Astrocyte (in vitro differentiated cells and primary cell): ENCODE measurements at places on chromosomes 6 and 20. TPM values are rescaled to one million over a fixed set of nuclear protein-coding genes. Genes with fewer than 3 reads are reported as not detected.
A peak's percentile ranks its signal among the peaks of the same experiment; 100 is the strongest.

The BMP6 gene
- total RNA-seq, result 2.2 and 2.8 TPM in 2 replicates

The MOG gene
- total RNA-seq, result not detected in 2 replicates

The DUSP15 gene
- total RNA-seq, result 1.2 and 3.1 TPM in 2 replicates

The E2F1 gene
- 1.6 and 2.3 TPM in 2 replicates for total RNA-seq

The SLC25A27 gene
- 4.3 and 4.4 TPM in 2 replicates for total RNA-seq

The SNRNP48 gene
- 10.2 and 13.1 TPM in 2 replicates for total RNA-seq

The SLC32A1 gene
- not detected in 2 replicates for total RNA-seq

The HMGCLL1 gene
- total RNA-seq, result 0.24 and 0.30 TPM in 2 replicates

The OTOR gene
- total RNA-seq, result not detected in 2 replicates

The SCUBE3 gene
- 8.5 and 10.1 TPM in 2 replicates for total RNA-seq

The DOK5 gene
- 0.82 and 1.2 TPM in 2 replicates for total RNA-seq

The IRF4 gene
- 0.30 TPM in 1 of 2 replicates, not detected in the other for total RNA-seq

GRCh38 chr6:152265651-152266050, 371.5 kb downstream of the SYNE1 start:
- DNase-seq, result no peak

DNA sequence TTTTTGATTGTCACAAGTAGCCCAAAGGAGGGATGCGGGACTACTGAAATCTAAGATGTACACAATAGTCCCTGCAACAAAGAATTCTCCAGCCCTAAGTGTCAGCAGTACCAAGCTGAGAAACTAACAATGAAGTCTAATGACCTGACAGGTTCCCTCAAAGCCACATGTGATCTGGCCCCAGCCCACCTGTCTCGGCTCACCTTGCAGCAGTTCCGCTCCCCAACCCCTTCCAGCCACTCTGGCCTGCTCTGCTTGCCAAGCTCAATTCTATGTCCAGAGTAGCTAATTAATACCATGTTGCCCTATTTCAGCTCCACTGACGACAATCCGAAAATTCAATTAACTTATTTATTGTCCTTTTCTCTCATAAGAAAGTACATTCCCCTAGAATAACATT, 72.1 kb downstream of the ZMYND8 start:
- no peak for DNase-seq

- no peak for DNase-seq
Measured at GRCh38 chr6:33412140-33413009, 1.6 kb downstream of the PHF1 start.

- DNase-seq, result no peak
Measured at GRCh38 chr6:170129691-170130171, 161.1 kb downstream of the DLL1 start.

GRCh38 chr6:72946774-72947173, 278.5 kb downstream of the KHDC1L start:
- DNase-seq, result peak; percentile 27

DNA sequence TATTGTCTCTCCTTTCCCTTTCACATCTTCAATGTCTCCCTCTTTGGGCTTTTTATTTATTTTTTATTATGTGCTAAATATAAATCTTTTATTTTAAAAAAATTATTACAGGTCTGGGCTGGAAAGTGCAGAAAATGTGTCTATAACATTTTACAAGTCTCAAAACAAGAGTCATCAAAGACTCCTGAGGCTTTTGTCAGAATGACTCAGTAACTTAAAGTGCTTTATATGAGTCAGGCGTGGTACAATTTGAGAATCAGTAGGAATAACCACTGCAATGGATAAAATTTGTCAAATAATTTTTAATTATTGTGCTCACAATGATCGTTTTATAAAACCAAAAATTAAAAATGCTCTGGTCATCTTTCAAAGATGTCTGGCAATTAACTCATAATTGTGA, 193.9 kb downstream of the MMUT start:
- DNase-seq, result peak; percentile 7

DNA sequence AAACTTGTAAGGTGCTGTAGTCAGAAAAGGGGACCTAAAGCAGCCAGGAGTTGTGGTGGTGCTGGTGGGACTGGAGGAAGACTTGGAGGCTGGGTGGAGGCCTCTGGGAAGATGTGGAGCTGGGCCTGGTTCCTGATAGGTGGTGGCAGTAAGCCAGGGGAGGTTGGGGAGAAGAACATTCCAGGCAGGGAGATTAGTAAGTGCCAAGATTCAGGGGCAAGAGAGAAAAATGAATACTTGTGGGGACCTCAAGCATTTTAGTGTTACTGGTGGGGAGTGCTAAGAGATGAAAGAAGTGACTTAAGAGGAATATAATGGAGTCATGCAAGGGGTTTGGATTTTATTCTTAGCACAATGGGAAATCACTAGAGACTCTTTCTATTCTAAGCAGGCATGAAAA, 79.0 kb upstream of the B3GAT2 start:
- DNase-seq, result peak; percentile 52

GRCh38 chr20:47821481-47822100, 36.3 kb upstream of the SULF2 start:
- DNase-seq, result peak; percentile 16

DNA sequence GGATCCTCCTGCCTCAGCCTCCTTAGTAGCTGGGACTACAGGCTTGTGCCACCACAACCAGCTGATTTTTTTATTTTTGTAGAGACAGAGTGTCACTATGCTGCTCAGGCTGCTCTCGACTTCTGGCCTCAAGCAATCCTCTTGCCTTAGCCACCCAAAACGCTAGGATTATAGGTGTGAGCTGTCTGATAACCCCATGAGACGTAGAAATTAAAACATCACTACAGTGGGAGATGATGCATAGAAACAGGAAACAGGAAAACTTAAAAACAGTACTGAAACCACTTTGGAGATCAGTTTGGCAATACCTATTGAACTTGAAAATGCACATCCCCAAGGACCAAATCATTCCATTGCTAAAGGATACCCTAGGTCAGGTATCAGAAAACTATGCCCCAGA, 10.8 kb downstream of the SENP6 start:
- no peak for DNase-seq

DNA sequence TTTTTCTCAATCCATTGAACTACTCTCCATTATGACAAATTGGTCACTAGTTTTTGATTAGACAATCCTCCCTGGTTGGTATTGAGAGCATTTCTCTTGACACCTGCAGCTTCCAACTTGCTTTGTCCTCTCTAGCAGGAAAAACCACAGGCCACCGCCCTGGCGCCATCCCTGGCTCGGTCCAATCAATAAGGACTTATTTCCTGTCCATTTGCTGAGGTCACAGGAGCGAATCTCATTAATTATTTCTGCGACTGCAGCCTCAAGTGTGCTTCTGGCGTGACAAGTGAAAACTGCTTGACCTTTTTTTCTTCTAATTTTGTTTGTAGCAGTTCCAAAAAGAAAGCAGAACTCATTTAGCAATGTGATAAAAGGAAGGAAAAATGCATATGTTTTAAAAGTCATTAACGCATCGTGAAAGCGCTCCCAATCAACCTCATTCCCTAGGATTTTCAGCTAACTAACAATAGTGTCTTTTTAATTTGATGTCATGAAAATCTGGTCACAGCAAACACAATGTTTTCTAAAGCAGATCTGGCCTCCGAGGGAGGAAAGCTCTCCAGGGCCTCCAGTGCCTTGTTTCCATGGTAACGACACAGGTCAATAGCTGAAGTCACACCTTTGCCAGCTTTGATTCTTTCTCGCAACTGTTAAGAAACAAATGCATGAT, 39.0 kb upstream of the BEND3 start:
- peak; percentile 16 for DNase-seq

DNA sequence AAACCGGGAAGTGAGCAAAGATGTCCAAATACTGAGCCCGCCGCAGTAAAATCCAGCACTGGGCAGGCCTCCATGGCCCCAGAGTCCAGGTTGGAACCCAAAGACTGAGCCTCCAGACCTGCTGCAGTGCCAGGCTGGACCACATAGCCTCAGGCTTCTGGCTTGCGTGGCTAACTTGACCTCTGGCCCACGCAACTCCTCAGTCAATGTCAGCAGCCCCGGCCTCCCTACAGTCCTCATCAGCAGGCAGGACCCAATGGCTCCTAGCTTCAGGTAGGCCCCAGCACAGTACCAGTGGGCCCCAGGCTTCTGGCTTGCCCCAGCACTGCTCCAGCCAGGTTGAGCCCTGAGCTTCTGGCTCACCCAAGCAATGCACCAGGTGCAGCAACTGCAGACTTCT, 245.1 kb upstream of the AFDN start:
- DNase-seq, result no peak

- peak; percentile 94 for DNase-seq
Measured at GRCh38 chr6:12113190-12113577, 101.1 kb downstream of the HIVEP1 start.

GRCh38 chr6:106913676-106914280, 60.8 kb downstream of the CD24 start:
- no peak for DNase-seq

- no peak for DNase-seq
Measured at GRCh38 chr20:10454151-10454750, 19.1 kb downstream of the SLX4IP start.

GRCh38 chr6:156555116-156555515, 222.1 kb upstream of the ARID1B start:
- DNase-seq, result no peak

DNA sequence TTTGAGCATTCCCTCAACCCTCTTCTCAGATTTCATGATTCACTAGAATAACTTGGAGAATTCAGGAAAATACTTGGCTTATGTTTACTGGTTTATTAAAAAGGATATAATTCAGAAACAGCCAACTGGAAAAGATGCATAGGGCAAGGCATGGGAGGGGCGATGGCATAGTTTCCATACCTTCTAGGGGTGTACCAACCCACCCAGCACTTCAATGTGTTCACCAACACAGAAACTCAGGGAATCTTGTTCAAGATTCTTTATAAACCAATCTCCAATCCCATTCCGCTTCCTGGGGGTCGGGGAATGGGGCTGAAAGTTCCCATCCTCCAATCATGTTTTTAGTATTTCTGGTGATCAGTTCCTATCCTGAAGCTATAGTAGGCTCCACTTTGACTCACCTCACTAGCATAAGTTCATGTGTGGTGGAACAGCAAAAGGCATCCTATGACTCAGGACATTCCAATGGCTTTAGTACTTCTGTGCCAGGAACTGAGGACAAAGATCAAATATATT, 164.4 kb downstream of the SIM1 start:
- peak; percentile 98 for DNase-seq

DNA sequence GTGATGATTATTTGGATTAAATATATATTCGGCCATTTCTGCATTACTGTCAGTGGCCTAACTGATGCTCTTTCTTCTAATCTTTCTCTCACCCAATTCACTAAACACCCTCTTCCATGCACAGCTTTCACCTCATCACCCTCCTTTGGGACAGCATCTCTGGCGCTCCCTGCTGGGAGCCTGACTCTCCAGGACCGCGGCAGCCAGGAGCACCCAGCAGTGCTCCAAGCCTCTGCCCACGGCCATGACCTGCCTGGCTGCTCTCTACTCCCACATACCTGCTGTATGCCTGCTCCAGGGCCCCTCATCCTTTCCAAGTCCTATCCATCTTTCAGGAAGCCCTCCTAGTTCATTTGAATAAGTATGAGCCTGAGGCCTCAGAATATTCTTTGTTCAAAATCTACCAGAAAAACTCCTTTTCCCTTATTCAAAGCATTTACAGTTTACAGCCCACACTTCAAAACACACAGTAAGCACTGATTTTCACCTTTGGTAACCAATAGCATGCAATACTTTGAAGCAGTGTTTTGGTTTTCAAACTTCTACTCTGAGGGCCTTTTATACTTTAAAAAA, 15.2 kb downstream of the CTCFL start:
- DNase-seq, result no peak

- no peak for DNase-seq
Measured at GRCh38 chr20:37261714-37262113, at the start of gene GHRH. Gene GHRH, minus strand, starts transcription at chr20:37261814. Its CDS starts 4,925 bp downstream, at chr20:37256889.

GRCh38 chr20:9149796-9150195, 80.9 kb downstream of the PLCB4 start:
- no peak for DNase-seq

DNA sequence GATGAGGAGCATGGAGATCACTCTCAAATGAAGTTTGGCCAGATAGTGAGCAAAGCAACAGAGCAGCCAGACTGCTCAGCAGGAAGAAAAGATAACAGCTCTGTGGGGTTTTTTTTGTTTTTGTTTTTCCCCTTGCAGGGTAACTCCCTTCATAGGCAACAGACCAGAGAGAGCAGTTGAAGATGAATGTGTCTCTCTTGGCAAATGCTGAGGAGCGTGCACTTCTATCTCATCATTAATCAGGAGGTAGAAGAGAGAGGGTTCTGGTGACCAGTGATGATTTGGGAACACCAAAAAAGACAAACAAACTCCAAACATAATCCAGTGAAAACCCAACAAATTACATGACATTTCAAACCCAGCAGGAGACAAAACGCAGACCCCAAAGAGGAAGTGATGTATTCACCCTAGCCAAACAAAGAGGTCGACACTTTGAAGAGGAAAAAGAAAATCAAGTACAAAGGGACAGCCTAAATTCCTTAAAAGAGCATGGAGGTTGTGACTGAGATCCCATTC, 66.2 kb upstream of the RREB1 start:
- no peak for DNase-seq

GRCh38 chr20:40525351-40525750, 163.7 kb downstream of the MAFB start:
- peak; percentile 57 for DNase-seq

DNA sequence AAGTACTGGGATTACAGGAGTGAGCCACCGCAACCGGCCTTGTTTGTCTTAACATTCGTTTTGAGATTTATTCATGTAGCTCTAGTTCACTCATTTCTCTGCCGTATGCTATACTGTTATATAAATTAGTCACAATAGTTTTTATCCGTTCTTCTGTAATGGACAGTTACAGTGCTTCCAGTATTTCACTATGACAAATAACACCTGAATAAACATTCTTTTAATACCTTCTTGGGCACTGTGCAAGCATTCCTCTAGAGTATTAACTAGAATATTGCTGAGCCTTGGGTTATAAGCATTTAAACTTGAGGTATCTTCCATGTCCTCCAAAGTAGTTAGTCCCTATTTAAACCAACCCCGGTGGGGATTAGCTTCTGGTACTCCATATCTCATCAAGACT, 45.6 kb downstream of the STK38 start:
- DNase-seq, result peak; percentile 48

- DNase-seq, result no peak
Measured at GRCh38 chr6:170212956-170213636, 77.8 kb downstream of the DLL1 start.

DNA sequence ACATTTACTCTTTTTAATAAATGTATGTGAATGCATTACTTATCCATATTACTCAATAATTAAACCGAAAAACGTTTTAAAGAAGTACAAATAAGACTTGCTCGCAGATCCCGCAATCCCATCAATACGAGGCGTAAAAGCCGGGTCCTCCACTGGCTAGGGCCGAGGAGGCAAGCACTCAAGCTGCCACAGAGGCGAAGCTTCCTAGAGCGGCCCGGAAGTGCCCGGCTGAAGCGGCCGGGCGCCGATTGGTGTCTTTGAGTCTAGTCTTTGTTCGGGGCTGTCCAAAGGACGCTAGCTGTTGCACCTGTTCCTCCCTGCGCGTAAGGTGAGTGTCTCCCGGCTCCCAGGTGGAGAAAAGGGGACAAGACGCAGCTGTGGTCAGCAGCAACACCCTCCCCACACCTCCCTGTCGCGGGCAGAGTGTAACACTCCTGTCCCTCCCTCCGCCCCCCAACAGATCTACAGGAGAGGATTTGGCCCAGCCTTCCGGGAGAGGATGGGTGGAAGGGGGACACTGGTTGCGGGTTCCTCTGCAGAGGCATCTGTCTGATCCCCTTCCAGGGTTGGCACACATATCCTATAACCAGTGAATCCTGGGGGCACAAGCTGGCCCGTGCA, at the start of gene ZSCAN16:
Gene ZSCAN16 (plus strand): TSS at position 260 of the 621 bp plus-strand sequence. CDS start 835 bp downstream, outside the sequence.
- peak; percentile 72 for DNase-seq
